ENCODE measurements at places on chromosomes 7 and 10.

GRCh38 chr10:21396889-21397288 lies 128.6 kb downstream of the SKIDA1 start:
- DNase-seq = no peak

- no peak for DNase-seq
Observed at GRCh38 chr10:50420196-50420595, 168.9 kb upstream of the ASAH2 start.

DNA sequence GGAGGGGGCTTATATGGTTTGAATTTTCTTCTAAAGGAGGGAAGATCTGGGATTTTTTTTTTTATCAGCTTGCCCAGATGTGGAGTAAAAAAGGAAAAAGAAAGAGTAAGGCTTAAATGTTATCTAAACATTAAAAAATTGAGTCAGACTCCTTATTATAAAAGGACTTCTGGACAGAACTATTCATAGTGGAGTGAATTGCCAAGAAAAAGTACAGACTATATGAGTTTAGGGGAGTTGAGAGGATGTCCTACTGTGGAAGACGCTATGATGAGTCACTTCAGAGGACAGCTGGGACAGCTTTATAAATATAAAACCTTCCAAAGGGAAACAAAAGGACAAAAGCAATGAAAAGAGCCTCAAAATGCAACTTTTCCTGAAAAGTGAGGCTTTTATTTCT lies 73.0 kb downstream of the TFPI2 start:
- no peak for DNase-seq

DNA sequence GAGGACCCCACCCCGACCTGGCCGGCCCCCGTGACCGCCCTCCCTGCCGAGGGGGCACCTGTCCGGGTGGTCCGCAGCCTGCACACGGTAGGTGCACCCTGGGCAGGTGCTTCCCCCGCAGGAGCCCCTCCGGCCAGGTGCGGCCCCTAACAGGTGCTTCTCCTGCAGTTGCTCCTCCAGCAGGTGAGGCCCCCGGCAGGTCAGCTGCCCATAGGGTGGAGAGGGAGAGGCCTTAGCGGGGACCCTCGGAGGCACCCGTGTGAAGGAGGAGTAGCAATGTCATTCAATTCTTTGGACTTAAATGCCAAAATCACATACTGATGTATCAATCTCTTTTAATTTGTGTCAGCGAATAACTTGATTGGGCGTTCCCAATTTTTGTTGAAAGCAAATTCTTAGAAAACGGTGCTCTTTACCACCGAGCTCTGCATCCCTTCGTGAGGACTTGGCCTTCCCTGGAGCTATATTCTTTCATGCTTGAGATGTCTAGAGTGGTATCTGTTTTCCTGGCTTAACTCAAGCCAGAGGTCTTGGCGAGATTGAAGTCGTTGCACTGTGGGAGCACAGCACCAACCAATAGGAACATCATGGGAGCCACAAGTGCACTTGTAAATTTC lies 738 bp upstream of the NCAPG2 start:
- no peak for DNase-seq

DNA sequence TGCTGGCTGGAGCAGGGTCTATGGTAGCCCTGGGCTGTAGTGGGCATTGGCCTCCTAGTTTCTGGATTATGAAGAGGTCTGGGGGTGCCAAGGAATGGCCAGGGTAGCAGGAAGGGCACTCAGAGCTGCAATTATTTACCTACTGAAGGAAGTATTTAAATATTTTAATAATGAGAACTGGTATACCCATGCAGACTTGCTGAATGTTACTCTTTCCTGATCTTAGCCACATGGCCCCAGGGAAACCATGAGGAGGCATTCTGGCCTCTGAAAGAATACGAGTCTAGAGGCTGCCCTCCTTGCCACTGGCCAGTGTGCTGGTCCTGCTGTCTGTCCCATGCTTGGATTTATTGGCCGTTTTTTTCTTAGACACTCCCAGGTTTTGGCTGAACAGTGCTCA lies 599.7 kb downstream of the LRMDA start:
- DNase-seq = no peak

- DNase-seq = no peak
Observed at GRCh38 chr7:120997882-120998474, 9.5 kb downstream of the CPED1 start.

DNA sequence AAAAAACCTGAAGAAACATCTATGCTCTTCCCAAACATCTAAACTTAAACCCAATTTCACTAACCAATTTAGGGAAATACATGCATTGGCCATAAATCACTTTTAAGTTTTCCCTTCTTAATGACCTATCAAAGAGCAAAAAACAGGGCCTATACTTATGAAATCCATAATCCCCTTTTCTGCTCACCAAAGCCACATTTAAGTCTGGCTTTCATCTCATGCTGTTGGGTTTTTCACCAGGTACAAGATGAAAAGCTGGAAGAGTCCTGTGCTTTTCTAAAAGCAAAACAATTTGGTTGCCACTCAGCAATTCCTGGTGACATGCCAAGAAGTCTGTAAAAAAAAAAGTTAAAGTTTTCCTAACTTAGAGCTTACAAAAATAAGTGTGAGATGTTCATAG lies 92.6 kb downstream of the HPSE2 start:
- no peak for DNase-seq

GRCh38 chr7:72281308-72281707 lies 130.8 kb downstream of the CALN1 start:
- DNase-seq = no peak

Data from fibroblast of skin of abdomen (primary cell).